Fibroblast of upper back skin (primary cell): ENCODE measurements at places on chromosomes 11 and 22.
A peak's percentile ranks its signal among the peaks of the same experiment; 100 is the strongest.

DNA sequence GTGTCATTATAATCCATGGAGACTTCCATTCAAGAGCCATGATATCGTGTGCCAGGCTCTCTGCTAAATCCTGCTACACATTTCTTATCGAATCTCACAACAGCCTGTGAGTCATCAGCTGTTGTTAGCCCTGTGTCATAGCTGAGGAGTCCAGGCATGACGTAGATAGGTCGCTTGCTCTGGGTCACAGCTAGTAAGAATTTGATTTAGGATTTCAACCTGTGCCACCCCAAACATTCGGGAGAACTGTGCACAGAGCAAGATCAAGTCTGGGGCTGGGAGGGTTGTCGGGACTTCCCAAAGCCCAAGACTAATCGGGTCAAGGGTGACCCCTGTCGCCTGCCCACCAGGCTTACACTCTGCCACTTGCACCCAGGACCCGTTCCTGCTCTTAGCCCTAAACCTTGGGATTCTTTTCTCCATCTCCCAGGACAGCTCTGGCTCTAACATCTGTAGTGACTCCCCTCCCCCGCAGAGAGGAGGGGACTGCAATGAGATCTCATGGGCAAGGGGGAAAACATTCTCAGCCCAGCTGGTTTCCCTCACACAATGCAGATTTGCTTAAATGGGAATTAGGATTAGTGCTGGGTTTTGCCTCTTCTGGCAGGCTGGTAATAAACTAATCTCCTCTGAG is 34.3 kb downstream of the TSPAN18 start:
- DNase-seq: peak; percentile 85

DNA sequence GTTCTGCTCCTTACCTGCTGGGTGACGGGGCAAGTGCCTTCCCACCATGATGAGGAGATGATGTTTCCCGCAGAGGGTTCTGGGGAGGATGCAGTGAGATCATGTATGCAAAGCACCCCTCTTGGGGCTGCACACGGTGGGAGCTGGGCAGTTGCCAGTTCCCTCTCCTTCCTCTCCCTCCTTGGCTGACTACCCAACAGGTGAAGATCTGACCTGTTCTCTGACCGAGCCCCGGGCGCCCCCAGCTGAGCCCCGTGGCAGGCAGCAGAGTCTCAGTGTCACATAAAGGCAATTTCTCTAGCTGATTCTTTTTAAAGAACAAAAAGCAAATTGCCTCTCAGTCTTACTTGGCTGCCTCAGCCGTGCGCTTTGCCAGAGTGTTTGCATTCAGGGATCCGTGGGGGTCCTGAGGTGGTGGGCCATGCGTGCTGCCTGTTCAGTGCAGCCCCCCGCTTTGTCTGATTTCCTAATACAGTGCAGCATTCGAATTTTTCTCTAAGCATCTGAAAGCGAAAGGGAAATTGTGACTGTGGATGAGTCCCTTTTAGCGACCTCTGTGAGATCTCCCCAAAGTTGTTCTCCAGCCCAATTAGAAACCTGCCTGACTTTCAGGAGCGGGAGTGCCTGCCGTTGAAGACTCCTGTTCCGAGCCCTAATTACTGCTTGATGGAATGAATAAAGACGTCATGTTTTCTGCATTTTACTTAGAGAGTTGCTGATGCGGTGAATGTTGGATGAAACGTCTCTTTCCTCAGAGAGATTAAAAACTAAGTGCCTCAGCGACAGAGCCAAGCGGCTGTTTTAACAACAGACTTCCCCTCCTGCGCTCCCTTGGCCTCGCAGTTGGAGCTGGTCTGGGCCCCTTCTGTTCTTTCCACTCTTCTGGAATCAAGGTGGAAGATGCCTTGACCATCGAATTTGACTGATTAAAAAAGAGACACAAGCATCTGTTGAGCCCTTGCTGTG is 86.0 kb downstream of the GRIK4 start:
- no peak for DNase-seq

DNA sequence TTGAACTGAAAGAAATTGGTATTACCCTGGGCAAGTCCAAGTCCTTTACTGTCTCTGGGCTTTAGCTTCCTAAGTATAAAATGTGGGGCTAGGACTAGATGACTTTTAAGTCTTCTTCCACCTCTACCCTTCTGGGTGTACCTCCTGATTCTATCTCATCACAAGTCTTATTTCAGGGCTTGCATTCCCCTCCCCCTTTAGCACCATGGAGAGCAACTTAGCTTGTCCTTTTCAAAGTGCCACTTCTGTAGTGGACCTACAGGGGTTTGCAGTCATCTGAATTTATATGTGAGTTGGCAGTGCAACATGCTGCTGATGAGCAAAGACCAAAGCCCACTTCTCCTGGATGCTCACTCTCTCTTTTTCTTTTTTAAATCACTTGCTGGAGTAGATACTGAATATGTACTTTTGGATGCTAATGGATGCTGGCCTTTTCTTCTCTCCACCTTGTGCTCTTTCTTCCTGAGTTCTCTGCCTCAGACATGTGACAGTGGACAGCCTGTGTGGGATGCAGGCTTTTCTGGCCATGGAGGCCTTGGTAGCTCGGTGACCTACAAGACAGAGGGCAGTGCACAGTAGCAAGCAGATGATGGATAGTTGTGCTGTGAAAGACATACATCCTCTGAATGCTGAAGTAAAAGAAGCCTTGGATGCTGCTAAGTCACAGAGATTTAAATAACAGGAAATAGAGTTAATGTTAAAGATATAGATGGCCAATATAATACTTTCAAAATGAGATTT is 185.0 kb downstream of the NELL1 start:
- no peak for DNase-seq

GRCh38 chr22:47408409-47408808 is 646.0 kb downstream of the TBC1D22A start:
- DNase-seq: no peak

DNA sequence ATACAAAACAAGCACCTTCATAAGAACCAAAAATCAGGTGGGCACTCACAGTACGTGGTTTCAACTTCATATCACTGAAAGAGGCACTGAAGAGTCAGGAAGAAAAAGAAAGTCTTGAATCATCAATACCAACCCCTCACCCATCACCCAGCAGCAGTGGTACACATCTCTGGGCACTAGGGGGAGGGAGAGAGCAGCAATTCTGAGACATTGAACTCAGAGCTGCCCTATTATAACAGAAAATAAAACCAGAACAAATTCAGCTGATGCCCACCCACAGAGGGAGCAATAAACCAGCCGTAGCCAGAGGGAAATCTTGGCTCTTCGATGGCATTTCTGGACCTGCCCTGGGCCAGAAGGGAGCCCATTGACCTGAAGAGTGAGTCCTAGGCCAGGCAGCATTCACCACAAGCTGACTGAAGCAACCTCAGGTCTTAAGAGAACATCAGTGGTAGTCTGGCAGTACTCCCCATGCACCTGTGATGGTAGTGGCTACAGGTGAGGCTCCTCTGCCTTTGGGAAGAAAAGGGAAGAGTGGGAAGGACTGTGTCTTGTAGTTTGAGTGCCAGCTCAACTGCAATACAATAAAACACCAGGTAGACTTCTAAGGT is 42.2 kb upstream of the FAM181B start:
- peak; percentile 55 for DNase-seq

- DNase-seq: no peak
Observed at GRCh38 chr22:29055192-29055830, 6.3 kb downstream of the C22orf31 start.

- no peak for DNase-seq
Observed at GRCh38 chr11:32426819-32427615, 8.3 kb downstream of the WT1 start.

- DNase-seq: no peak
Observed at GRCh38 chr11:36061471-36061870, 117.6 kb downstream of the LDLRAD3 start.

DNA sequence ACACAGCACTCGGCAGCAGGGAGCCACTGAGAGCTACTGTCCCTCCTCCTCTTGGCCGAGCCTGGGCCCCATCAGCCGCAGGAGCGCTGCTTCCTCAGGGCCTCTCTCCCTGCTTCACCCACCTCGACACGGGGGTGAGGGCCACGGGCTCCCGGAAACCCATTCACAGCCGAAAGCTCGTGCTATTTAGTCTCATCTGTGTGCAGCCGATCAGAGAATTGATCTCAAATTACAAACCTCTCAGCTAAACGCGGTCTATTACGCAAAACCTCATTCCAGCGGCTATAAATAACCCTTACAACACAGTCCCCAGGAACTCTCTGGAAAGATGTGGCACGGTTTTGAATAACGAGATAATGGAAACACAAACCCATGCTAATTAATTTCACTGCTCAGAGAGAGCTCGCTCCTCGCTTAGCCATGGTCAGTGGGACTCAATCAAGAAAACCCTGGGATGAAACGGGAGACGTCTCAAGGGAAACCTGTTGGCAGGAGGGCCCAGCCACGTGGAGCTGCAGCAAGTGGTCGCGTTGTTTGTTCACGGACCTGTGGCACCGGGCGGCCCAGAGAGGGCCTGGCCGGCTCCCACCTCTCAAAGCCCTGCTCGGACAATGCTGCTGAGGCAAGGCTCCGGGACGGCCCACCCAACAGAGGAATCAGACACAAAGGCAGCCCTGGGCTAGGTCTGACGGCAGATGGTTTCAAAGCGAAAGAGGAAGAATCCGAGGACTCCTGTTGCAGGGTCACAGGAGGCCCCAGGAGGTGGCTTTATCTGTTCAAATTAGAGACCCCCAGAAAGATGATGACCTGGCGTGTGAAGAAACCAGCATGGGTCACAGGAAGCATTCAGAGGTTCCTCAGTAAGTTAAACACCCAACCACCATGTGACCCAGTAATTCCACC is 210.5 kb downstream of the CTTN start:
- DNase-seq: peak; percentile 44

GRCh38 chr11:111684251-111684650 is 81.9 kb downstream of the PPP2R1B start:
- DNase-seq: peak; percentile 51

- DNase-seq: no peak
Observed at GRCh38 chr22:39868741-39869140, 24.8 kb downstream of the ENTHD1 start.

GRCh38 chr11:4039011-4039410 is 55.6 kb upstream of the RRM1 start:
- DNase-seq: peak; percentile 16

DNA sequence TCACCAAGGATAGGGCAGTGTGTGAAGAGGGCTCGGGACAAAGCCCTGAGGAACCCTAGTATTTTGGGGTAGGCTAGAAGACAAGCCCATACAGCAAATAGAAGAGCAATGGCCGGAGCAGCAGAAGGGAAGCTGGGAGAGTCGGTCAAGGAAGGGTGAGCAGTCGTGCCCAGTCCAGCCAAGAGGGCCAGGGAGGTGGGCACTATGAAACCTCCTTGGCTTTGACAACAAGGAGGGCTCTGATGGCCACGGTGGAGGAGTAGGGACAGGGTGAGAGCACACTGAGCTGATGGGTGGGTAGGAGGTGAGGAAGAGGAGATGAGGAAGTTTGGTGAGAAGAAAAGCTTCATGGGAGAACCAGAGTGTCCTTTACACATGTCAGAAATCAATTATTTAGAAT is 2.2 kb upstream of the YWHAH start:
- no peak for DNase-seq

DNA sequence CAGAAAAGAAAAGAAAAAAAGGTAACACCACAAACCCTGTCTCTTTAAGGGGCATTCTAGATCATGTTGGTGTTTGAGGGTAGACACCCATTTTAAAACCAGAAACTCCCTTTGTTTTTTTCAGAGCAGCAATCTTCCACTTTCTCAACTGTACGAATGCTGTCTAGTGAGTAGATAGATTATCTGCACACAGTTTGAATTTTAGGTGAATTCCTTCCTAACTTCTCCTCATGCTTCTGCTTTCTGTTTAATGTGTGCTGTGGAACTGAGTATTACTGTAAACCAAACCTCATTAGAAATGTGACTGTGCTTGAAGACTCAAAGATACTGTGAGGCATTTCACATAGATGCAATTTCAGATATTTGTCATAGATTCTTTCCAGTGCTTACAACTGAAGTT is 102.4 kb downstream of the PRMT3 start:
- no peak for DNase-seq

DNA sequence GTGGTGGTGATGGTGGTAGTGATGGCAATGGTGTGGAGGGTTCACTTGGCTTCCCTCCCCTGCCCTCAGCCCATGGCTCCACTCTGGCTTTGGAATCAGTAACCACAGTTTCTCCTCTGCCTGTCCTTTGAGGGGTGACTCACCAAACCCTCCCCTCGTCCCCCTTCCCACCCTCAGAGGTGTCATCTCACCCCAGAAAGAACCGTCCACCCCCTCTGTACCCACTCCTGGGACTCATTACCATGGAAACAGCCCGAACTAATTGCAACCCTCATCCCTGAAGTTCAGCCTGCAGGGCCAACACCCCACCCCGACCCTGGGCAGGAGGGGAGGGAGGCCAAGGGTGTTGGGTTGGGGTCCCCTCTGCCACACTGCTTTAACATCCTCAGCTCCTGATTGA is 26.6 kb downstream of the PHLDB1 start:
- peak; percentile 34 for DNase-seq

GRCh38 chr11:47879259-47880158 is 31.4 kb upstream of the NUP160 start:
- no peak for DNase-seq
